ENCODE measurements at places on chromosomes 5 and 9.

DNA sequence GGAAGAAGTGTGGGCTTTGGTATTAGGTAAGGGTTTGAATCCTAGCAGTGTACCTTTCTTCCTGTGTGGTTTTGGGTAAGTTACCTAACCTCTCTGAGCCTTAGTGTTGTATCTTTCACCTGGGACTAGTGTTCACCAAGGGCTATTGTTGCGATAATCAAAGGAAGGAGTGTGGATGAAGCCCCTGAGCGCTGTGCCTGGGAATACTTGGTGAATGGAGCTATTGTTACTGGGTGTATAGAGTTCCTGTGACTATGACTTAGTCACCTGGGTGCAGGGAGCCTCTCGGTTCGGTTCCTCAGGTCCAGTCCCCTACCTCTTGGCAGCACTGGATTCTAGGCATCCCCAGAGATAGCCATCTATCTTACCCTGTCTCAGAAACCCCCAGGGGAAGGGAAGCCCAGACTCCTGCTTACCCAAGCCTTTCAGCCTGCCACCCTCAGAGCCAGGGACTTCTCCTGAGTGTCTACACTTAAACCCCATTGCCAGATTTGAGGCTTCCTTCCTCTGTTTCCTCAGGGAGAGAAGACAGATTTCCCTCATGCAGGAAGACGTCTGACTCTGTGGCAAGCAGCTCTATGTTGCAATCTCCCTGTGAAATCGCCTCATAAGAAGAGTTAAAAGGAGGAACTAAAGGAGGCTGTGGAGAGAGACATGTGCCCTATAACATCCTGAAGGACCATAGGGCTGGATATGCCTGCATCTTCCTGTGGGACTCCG lies 181.0 kb upstream of the PITX1 start:
- no peak for DNase-seq

DNA sequence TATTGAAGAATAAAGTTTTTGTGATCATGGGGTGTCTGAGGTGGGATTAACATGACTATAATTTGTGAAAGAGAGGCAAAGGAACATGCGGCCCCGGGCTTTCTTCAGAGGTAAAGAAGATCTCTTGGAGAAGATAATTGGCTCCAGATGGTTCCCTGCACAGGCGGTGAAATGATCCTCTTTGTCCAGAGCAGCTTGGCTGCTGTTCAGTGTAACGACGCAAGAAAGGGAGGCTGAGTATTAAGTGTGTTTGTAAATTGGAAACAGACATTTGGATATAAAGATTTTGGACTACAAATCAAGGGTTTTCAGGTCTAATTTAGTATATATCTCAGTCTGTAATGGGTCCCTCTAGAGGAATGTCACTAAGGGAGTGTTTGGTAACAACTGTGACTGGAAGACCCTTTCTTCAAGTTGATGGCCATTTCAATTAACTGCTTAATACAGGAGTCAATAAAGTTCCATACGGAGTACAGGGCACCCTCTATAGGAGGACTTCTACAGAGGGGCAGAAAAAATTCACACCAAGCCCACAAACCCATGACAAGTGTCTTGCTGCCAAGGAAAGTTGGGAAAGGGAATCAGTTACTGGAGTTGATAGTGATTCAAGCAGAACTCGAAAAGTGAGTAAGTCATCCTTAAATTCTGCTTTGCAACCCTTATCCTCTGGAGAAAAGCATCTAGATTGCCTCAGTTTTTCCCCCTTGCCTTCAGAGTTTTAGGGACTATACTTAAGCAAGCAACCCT lies 4.1 kb downstream of the EQTN start:
- no peak for DNase-seq

DNA sequence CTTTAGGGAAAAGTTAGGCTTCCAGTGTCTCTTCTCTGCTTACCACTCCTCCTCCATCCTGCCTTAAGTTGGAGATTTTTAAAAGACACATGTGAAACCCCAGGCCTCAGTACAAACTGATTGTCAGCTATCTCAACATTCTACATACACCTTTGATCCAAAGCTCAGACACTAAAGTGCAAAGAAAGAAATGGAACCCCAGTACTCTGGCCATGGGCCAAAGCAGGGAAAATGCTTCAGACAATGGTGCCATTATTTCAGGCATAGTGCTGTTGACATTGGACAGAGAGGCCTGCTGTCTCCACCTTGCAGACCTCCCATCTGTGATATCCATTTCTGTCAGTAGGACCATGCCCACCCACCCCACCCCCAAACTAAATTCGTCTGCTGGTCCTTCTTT lies 49.1 kb downstream of the G3BP1 start:
- DNase-seq = no peak

DNA sequence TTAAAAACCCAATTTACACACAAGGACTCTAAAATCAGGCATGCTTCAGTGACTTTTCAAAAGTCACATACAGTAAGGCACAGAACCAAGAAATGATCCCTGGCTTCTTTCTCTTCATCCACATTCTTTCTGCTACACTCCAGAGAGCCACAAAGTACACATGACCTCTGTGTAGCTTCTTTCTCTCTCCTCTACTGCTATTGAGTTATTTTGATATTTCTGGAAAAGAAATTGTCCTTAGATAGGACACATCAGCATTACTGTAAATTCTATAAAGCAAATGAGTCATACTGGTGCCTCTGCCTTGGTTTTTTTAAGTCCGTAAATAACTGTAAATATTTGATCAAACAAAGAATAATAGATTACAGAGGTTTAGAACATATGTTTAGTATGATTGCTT lies 96.3 kb downstream of the KIAA0825 start:
- no peak for DNase-seq

GRCh38 chr5:129717751-129718310 lies 30.1 kb upstream of the MINAR2 start:
- no peak for DNase-seq

DNA sequence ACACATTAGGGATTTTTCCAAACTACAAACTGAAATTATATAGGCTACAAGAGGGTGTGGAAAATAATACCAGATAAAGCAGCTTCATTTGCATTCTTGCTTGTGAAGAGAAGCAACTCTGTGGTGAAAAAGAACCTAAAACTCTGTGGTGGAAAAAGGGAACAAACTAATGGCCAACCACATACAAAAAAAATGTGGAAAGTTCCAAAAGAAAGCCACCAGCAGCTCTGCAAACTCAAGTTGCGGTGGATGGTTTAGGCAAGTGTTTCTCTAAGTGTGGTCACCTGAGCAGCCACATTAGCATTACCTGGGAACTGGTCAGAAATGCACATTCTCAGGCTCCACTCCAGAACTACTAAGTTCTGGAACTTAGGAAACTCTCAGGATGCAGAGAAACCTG lies 586.4 kb downstream of the ACTL7B start:
- no peak for DNase-seq

DNA sequence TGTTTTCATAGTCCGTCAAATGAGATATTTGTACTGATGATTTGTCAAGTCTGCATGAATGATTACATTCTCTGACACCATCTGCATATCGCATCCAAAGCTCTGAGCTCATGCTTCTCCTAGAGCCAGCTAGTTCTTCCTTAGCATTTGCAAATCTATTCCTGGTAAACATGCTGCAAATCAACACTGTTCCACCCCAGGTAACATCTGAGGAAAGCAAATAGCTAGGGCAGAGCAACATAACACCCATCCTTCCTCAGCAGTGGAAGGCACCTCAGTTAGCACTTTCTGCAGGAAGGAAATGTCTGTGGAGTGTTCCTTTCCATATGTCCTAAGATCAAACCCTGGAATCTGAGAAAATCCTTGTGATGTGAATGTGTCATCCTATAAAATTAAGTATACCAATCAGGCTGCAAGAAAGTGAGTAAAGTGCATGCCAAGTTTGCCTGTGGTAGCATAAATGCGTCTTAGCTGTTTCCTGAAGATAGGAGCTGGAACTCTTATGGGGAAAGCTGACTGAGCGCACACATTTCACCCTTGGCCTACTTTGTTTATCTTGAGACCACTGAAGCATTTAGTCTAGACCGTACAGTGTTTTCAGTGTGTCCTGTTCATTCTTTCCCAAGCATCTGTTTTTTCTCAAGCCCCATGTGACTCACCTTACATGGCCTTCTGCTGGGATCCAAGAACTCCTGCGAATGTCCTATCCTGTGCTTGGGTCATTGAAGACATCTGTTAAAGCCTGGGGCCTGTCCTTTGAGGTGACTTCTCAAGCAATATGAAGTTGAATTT lies 50.9 kb upstream of the STARD4 start:
- no peak for DNase-seq

- no peak for DNase-seq
Measured at GRCh38 chr9:21060919-21061561, 16.7 kb downstream of the IFNB1 start.

- DNase-seq = no peak
Measured at GRCh38 chr5:77885519-77885918, 109.4 kb upstream of the TBCA start.

DNA sequence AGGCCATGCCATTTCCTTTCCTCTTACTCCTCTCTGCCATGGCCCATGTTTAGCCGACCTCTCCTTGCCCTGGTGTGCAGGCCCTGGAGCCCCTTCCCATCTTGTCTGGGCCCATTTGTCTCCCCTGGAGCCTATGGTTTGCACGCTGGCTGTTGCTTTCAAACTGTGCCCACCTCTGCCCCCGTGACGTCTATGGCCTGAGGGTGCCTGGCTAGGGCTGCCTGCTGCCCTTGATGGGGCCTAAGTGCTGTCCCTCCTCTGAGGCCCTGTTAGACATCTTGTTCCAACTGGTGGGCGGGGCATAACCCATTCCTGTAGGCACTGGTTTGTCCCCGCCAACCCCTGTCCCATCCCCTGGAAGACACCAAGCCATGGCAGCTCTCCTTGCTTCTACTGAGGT lies 22.7 kb upstream of the ENHO start:
- DNase-seq = no peak

DNA sequence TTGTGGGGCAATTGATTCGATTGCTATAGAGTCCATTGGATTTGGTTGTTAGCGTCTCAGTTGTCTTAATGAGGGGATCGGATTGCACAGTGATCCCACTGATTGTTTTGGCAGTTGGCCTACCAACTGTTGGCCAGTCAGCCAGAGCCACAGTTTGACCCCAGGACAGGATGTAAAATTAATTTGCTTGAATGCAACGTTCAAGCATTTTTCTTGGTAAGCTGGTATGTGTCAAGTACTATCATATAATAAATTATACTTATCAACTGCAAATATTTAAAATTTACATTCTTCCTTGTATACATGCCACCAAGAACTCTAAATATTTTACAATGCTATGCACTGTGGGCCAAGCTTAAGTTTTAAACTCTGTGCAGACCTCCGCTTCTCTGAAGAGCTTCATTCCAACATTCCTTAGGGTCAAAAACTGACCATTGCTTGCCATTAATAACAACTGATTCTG lies 80.4 kb upstream of the OSMR start:
- DNase-seq = no peak

- no peak for DNase-seq
Measured at GRCh38 chr9:27864644-27865438, 291.6 kb upstream of the C9orf72 start.

GRCh38 chr5:154214371-154215106 lies 24.0 kb downstream of the GALNT10 start:
- no peak for DNase-seq

- peak; percentile 62 for DNase-seq
Measured at GRCh38 chr5:32713770-32714381, 2.8 kb downstream of the NPR3 start.

- no peak for DNase-seq
Measured at GRCh38 chr5:159811712-159812111, 104.6 kb upstream of the ADRA1B start.

- no peak for DNase-seq
Measured at GRCh38 chr9:36306471-36307306, 48.4 kb upstream of the GNE start.

DNA sequence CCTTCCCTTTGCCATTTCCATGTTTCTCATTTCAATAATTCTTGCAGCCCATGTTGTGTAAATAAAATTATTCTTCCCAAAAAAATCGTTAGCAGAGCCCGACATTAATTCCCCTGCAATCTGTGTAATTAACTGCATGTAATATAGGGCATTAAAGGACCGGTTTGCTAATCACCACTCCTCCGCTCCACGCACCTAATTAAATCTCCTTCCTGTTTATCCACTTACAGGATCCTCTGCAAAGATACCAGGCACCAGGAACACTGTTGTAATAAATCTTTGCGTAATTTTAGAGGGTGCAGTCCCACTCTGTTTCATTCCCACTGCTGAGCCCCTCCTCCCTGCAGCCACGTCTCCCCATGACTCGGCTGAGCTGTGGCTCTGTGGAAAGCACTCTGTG lies 105.0 kb upstream of the PPP1R26 start:
- DNase-seq = no peak

- DNase-seq = no peak
Measured at GRCh38 chr5:66515209-66515608, 81.0 kb upstream of the MAST4 start.

GRCh38 chr9:129573977-129574376 lies 46.9 kb downstream of the C9orf50 start:
- DNase-seq = no peak

GRCh38 chr9:79812507-79813257 lies 240.9 kb downstream of the TLE4 start:
- DNase-seq = no peak

- DNase-seq = no peak
Measured at GRCh38 chr5:65961633-65962032, 35.3 kb downstream of the ERBIN start.

DNA sequence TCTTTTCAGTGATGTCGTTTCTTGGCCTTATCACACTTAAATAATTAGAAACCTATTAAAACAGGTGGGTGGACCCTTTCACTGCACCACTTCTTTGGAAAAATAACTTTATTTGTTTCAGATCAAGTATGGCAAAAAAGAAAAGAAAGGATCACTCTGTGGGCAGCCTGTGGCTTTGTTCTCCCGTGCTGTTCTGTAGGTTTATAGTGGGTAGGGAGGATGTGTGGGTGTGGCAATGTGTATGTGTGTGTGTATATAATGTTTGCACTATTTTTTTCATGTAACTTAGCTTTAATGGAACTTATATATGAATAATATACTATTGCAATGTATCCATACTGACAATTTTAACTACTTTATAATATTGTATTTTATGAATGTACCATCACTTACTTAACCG lies 85.9 kb downstream of the ACTBL2 start:
- DNase-seq = no peak

GRCh38 chr5:176574297-176574591 lies 25.1 kb downstream of the CDHR2 start:
- no peak for DNase-seq

DNA sequence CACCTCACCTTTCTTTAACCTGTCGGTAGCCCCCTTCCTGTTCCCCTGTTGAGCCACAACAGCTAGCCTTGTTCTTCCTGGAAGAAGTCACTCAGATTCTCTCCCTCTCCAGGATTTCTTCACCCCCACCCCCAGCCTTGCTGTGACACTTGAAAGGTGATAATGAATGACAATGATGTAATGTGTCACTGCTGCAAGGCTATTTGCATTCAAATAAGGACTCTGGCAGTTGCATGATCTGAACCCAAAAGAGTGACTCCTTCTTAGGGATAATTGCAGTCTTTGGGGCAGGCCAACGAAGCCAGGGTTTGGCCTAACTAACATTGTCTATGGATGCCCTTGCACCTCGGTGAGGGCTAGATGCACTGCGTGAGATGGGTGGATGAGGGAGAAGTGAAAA lies 154.4 kb upstream of the CLINT1 start:
- DNase-seq = no peak

All from aorta (tissue), 5 donors.